ENCODE measurements at places on chromosomes 5 and 9. TPM values are rescaled to one million over a fixed set of nuclear protein-coding genes. Genes with fewer than 3 reads are reported as not detected.

DNA sequence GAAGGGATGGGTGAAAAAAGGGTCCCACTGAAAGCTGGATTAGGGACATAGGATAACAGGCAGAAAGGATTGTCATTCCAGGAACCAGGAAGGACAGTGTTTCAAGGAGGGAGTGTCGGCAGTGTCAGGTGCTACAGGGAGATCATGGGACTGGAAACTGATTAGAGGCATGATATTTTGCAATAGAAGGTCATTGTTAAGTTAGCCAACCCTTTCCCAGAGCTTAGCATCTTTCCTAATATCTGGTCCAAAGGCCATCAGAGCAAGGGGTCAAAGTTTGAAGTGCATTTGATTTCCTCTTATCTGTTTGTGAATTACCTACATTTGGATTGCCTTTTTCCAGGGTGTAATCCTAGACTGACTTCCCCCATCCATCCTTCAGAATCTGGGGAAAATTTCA is 91.3 kb downstream of the DOCK2 start:
- no peak for DNase-seq
- no peaks in the 10 kb centered on the region for H3K4me1 ChIP-seq
- no peak overlapping the region for H3K4me3 ChIP-seq
- H3K36me3 ChIP-seq = no peaks in the 10 kb centered on the region
- no peak overlapping the region for H3K27ac ChIP-seq

DNA sequence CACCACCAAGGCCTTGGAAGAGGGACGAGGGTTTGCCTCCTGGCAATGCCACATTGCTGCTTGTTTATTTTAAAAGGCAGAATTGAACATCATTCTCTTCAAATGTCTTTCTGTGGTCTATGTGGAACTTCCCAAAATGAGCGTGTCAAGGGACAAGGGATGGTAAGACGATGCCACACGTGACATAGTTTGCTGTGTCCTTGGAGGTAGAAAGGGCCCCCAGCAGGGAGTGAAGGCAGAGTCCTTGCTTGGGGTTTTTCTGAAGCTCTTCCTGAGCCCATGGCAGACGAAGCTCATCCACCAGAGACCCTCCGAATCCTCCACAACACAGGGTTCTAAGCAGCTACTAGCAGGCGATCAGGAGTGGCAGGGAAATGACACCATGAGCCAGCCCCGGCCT is 28.3 kb downstream of the PRRX2 start:
- no peaks in the 10 kb centered on the region for H3K36me3 ChIP-seq
- no peak overlapping the region for H3K4me3 ChIP-seq
- DNase-seq = no peak
- peaks cover 6% of the 10 kb centered on the region for H3K27me3 ChIP-seq
- H3K4me1 ChIP-seq = peaks cover 5% of the 10 kb centered on the region

DNA sequence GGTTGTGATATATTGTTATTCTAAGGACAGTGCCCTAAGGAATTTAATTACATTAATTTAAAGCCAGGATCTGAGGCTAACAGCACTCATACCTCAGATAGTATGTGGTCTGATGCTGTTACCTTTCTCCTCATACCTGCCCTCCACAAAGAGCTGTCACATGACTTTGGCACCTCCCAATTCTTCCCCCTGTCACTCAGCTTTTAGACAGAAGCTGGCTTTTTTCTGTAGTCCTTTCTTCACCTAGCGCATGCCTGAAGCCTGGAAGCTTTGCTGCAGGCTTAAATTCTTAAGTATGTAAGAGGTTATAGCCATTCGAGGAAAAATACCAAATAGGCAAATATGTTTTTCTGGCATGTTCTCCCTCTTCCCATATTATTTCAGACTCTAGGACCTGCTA is 61.0 kb upstream of the ADAMTS19 start:
- DNase-seq = no peak
- H3K27ac ChIP-seq = no peak overlapping the region
- H3K4me1 ChIP-seq = no peaks in the 10 kb centered on the region
- H3K27me3 ChIP-seq = no peaks in the 10 kb centered on the region

DNA sequence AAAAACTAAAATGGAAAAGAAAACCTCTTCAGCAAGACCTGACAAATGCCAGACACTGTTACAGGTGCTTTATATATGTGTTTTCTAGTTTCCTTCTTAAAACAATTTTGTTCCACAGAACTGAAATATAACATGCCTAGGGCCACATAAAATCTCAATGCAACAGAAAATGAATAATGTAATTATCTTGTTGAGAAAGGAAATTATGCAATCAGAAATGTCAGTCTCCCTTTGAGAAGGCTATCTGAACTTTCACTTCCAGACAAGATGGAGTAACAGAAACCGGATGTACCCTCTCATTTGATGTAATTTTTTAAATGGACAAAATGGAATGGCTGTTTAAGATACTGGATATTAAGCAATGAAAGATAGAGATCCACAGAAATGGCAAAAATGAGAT is 79.2 kb downstream of the AGTPBP1 start:
- H3K27me3 ChIP-seq = no peaks in the 10 kb centered on the region
- no peak overlapping the region for H3K4me3 ChIP-seq
- H3K27ac ChIP-seq = no peak overlapping the region
- no peak for DNase-seq
- no peaks in the 10 kb centered on the region for H3K36me3 ChIP-seq

GRCh38 chr5:84718377-84718776 is 333.7 kb upstream of the EDIL3 start:
- H3K4me3 ChIP-seq = no peak overlapping the region
- no peak for DNase-seq
- no peaks in the 10 kb centered on the region for H3K4me1 ChIP-seq
- no peaks in the 10 kb centered on the region for H3K36me3 ChIP-seq

DNA sequence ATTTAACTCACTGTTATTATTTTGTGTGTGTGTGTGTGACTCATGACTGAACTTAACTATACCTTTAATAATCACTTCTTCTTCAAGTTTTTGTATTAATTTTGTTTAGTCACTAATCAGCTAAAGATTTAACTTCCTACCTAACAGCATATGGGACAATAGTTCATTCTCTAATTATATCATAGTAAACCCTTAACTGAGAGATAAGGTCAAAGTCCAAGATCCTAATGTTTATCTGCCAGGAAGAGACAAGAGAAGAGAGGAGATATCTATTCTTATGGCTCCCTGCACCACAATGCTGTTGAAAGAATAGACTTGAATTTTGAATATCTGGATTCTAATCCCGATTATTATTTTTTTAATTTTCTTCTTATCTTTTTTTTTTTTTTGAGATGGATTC is 28.1 kb downstream of the FREM1 start:
- H3K27ac ChIP-seq = no peak overlapping the region
- no peaks in the 10 kb centered on the region for H3K36me3 ChIP-seq
- no peak overlapping the region for H3K4me3 ChIP-seq
- H3K4me1 ChIP-seq = no peaks in the 10 kb centered on the region
- no peaks in the 10 kb centered on the region for H3K27me3 ChIP-seq

- DNase-seq = no peak
- no peak overlapping the region for H3K27ac ChIP-seq
- H3K4me1 ChIP-seq = no peaks in the 10 kb centered on the region
- no peaks in the 10 kb centered on the region for H3K36me3 ChIP-seq
- no peaks in the 10 kb centered on the region for H3K27me3 ChIP-seq
These were observed 651.8 kb downstream of the KIF4B start for GRCh38 chr5:155665361-155665760.

DNA sequence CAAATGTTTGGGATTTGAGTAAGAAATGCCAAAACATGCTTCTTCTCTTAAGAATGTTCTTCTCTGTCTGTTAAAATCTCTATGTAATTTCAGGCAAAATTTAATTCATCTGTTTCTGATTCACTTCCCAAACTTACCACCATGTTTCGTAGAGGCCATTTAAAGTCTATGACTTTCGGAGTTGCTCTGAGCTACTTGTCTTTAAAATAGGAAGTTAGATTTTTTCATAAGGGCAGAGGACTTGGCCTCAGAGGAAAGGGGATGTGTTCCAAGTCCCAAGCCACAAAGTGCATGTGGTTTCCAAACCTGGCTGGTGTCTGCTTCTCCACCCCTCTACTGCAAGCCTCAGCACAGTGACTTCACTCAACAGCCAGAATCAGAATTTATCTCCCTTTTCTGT is 111.3 kb upstream of the ADRA1B start:
- no peaks in the 10 kb centered on the region for H3K27me3 ChIP-seq
- H3K27ac ChIP-seq = no peak overlapping the region
- no peak for DNase-seq
- H3K36me3 ChIP-seq = no peaks in the 10 kb centered on the region
- no peaks in the 10 kb centered on the region for H3K4me1 ChIP-seq

DNA sequence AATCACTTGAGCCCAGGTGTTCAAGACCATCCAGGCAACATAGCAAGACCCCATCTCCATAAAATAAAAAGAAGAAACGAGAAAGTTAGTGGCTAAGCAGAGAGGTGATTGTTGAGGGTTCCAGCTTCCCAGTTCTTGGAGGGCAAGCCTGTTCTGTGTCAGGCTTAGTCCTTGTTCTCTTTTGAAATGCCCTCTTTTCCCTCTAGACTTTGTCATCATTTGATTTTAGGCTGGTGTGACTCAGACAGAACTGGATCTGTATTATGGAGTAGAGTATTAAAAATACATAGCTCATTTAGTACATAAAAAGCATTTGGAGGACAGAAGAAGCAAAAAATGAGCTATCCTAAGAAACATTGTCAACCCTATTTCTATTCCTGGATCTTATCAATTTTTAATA is 159.4 kb downstream of the CD180 start:
- no peaks in the 10 kb centered on the region for H3K36me3 ChIP-seq

GRCh38 chr9:127498298-127498697 is 47.0 kb downstream of the LRSAM1 start:
- H3K27me3 ChIP-seq = no peaks in the 10 kb centered on the region
- no peak for DNase-seq
- peaks cover 68% of the 10 kb centered on the region for H3K36me3 ChIP-seq

DNA sequence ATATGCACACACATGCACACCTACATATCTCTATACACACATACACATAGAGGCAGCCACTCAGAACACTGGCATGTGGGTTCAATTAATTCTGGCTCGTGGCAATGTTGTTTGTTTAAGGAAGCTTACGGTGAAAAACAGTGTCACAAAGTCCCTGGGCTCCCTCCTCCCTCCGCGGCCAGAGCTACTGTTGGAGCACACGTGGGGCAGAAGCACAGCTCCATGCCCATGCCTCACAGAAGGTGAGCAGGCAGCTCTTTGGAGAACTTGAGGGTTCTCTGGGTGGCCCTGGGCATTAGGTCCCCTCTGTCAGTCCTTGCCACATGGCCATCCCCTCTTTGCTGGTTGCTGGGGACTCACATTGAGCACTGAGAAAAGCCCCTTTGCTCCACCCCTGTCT is 107.5 kb downstream of the GADD45G start:
- H3K27ac ChIP-seq = no peak overlapping the region
- no peak for DNase-seq
- no peaks in the 10 kb centered on the region for H3K36me3 ChIP-seq
- H3K4me1 ChIP-seq = peaks cover 6% of the 10 kb centered on the region
- H3K4me3 ChIP-seq = no peak overlapping the region

DNA sequence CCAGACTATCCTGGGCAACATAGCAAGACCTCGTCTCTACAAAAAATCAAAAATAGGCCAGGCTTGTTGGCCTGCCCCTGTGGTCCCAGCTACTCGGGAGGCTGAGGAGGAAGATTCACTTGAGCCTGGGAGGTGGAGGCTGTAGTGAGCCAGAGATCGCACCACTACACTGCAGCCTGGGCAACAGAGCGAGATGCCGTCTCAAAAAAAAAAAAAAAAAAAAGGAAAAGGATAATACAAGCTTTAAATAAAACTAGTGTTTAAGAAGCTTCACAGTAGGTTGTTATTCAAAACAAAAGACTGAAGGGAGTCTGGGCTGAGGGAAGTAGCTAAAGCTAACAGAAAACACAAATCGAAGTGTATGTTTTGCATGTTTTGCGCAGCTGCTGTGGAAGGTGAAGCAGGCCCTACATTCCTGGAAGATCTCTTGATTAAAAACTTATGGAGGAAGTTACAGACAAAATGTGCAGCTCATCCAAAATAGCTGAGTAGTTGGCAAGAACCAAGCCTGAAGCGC is 581 bp upstream of the C9orf40 start:
- peak overlapping the region; percentile 94 for H3K4me3 ChIP-seq
- peaks cover 6% of the 10 kb centered on the region for H3K4me1 ChIP-seq
- DNase-seq = no peak
- H3K36me3 ChIP-seq = no peaks in the 10 kb centered on the region
- H3K27ac ChIP-seq = peak overlapping the region; percentile 98
- no peaks in the 10 kb centered on the region for H3K27me3 ChIP-seq

- no peaks in the 10 kb centered on the region for H3K4me1 ChIP-seq
- no peaks in the 10 kb centered on the region for H3K27me3 ChIP-seq
- H3K4me3 ChIP-seq = no peak overlapping the region
- H3K27ac ChIP-seq = no peak overlapping the region
- DNase-seq = no peak
- H3K36me3 ChIP-seq = no peaks in the 10 kb centered on the region
These were observed 108.4 kb downstream of the MSX2 start for GRCh38 chr5:174832811-174833210.

DNA sequence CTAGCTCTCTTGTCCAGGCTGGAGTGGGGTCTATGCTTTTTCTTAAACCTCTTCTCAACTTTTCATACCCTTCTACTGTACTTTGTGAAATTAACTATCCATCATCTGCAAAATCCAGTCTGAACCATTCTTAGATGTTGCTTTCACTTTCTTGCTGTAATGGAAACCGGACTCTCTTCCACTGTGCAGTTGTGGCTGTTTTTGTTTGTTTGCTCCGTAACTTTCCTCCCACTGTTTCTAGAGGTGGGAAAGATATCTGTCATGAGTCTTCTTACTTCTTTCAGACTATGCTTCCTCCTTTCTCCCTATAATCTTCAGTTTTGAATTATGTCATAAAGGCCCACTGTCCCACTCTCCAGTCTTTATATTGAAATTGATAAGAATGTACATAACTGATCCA is 6.5 kb downstream of the TNPO1 start:
- DNase-seq = no peak
- H3K36me3 ChIP-seq = no peaks in the 10 kb centered on the region
- H3K4me1 ChIP-seq = peaks cover 9% of the 10 kb centered on the region

DNA sequence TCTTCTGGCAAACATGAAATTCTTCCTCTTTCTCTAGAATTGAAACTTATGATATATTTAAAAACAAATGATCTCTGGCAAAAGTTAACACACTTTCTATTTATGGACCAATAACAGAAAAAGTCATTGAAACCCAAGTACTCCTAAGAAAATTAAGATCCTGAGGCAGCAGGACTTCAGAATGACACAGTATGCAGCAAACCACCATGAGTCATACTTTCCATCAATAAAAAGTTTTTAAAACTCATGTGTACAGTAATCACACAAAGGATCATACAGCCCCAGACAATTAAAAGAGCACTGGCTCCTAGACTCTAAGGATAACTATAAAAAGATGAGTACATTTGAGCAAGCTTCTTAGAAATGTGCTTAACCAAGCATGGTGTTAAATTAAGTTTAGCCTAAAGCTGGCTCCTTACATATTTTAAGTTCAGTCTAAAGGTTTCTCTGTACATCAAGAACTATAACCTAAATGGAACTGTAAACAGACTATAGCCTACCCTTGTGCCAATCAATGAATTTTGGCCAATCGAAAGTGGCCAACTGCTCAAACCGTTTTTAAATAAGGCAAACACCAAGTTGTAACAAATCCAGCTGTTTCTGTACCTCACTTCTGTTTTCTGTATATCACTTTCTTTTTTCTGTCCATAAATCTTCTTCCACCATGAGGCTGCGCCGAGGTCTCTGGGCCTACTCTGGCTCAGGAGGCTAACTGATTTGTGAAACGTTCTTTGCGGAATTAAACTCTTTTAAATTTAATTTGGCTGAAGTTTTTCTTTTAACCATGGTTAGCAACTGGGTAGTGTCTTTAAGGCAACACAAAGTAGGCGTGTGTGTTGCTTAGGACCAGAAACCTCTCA is 232.1 kb upstream of the PIK3R1 start:
- H3K36me3 ChIP-seq = no peaks in the 10 kb centered on the region
- no peak overlapping the region for H3K27ac ChIP-seq

The SNX24 gene
- 30.2 TPM for total RNA-seq

The C9orf153 gene
- total RNA-seq = 0.23 TPM

The PROB1 gene
- 1.9 TPM for total RNA-seq

The CRHBP gene
- 0.26 TPM for total RNA-seq

The MOB3B gene
- total RNA-seq = 17.8 TPM

The HSPB3 gene
- 1.1 TPM for total RNA-seq

The MORN5 gene
- not detected for total RNA-seq

Measured in upper lobe of right lung (tissue), 1 donor.